Fibroblast of skin of left quadriceps (primary cell): ENCODE measurements at places on chromosomes 11 and 22.

DNA sequence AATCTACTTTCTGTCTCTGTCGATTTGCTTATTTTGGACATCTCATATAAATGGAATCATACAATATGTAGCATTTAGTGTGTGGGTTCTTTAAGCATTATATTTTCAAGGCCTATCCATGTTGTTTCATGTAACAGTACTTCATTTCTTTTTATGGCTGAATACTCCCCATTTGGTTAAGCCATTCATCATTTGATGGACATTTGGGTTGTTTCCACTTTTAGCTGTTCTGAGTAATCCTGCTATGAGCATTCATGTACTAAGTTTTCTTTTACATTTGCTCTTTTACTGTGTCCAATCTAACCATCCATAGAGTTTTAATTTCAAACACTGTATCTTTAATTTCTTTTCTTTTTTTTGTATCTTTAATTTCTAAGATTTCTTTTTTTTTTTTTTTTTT lies 55.6 kb upstream of the SPTBN2 start:
- DNase-seq = no peak

- DNase-seq = no peak
Observed at GRCh38 chr22:27286711-27287110, 514.8 kb downstream of the MN1 start.

DNA sequence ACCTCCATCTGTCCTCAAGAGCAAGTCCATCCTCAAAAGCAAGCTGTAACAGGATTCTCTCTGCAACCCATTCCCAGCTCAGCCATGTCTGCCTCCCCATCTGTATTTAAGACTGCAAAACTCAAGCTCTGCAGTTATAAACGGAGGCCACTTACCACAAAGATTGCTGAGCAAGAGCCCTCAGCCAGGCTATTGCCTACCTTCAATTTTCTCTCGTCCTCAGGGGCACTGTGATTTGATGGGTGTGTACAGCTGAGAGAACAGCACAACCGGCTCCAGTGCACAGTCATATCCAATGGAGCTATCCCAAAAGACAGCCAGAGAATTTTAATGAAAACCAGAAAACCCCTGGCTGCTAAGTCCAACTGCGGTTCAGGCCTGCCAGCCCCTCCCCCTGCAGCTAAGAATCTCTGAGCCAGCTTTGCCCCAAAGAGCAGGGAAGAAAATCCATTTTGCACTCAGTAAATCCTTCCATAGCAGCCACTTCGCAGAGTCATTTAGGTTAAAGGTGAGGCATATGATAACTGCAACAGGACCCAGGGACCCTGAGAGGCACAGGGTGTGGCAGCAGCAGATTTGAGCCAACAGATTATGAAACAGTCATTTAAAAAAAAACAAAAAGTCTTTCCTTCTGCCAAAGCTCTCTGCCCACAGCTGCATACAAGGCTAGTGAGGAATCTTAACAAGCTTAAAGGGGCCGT lies 37.6 kb downstream of the RAB30 start:
- peak; percentile 92 for DNase-seq

DNA sequence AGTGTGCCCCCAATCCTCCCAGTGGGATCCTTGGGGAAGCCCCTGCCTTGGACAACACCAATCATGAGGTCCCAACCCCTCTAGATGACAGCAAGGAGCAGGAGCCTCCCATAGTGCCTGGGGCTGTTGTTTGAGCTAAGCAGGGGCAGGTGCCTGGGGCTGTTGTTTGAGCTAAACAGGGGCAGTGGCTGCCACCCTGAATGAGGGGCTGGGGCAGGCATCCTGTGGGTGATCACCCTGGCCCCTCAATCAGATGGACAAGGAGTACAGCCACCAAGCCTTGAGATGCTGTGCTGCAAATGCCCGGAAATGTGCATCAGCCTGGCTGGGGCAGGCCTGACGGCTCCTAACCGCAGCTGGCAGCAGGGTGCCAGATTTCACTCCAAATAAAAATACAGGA lies 66.7 kb downstream of the MYEOV start:
- no peak for DNase-seq

- peak; percentile 72 for DNase-seq
Observed at GRCh38 chr11:35260342-35260985, 121.5 kb downstream of the CD44 start.

DNA sequence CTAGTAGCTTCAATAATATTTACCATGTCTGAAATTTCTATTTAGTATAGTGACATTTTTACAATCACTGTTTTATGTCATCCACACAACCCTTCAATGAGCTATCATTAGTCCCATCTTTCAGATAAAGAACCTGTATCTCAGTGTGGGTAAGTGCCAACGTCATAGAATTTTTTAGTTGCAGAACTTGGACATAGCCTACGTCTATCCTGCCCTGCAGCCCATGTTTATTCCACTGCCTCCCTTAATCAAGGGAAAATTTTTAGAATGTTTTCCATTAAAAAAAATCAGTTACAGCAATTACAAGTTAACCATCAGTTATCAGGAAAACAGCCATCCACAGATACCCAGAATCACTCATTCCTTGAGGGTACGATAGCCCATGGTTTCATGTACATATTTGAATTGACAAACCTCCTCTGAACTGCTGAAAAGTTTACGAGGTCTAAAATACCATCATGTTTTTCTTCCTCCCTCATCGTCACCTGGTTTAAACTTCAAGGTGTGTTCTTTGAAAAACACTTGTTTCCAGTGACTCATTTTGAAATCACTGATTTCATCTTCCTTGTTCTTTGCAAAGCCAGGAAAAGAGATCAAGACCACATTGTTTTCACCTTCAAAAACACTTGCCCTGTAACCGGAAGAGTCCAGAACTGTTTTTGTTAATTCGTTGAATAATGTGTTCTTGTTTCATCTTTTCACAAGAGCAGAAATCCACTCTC lies 100.9 kb downstream of the FAM76B start:
- DNase-seq = no peak

DNA sequence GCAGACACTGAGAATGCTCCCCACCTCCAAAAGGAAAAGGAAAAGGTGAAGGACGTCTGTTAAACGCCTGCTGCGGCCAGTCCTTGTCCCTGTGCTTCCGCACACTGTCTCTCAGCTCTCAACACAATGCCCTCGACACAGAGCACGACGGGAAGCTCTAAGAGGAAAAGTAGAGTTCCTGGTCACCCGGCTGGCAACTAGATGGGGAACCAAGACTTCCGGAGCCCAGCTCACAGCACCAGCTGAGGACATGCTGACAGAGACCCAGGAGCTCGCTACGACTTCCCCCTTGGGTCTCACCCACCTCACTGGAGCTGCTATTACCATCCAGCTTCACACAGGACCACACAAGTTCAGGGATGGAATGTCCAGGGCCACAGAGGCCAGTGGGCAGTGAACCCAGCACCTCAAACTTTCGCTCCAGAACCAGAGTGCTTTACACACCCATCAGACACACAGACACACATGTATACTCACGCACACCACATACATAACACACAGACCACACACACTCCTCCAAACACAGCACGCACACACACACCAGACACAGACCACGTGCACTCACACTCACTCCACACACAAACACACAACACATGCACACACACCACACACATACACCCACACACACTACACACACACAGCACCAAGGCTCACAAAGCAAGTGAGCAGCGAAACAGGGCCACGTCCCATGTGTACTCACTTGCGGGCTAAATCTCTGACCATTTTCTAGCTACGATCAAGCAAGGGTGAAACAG lies 9.6 kb downstream of the SULT4A1 start:
- DNase-seq = no peak

GRCh38 chr22:37176464-37177061 lies 11.5 kb downstream of the C1QTNF6 start:
- DNase-seq = peak; percentile 82

DNA sequence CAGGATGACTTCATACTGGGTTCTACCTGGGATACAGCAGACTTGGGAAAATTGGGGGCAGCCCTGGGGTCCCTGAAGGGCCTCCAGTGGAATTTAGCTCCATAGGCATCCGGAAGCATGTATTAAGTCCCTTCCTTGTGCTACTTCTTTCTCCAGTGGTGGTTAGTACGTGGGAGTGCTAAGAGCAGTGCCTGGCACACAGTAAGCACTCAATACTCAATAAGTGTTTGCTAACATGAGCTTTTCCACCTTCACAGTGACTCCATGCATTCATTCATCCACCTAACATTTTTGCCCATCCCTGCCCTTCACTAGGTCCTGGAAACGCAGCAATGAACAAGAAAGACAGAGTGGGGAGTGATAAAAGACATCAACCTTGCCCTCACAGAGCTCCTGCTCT lies 120.5 kb downstream of the MN1 start:
- no peak for DNase-seq

- DNase-seq = no peak
Observed at GRCh38 chr11:33309118-33309517, 51.9 kb downstream of the HIPK3 start.

GRCh38 chr11:315516-315994 lies 1.7 kb downstream of the IFITM1 start:
- DNase-seq = no peak

GRCh38 chr11:69430566-69430965 lies 50.9 kb upstream of the LINC01488 start:
- no peak for DNase-seq

DNA sequence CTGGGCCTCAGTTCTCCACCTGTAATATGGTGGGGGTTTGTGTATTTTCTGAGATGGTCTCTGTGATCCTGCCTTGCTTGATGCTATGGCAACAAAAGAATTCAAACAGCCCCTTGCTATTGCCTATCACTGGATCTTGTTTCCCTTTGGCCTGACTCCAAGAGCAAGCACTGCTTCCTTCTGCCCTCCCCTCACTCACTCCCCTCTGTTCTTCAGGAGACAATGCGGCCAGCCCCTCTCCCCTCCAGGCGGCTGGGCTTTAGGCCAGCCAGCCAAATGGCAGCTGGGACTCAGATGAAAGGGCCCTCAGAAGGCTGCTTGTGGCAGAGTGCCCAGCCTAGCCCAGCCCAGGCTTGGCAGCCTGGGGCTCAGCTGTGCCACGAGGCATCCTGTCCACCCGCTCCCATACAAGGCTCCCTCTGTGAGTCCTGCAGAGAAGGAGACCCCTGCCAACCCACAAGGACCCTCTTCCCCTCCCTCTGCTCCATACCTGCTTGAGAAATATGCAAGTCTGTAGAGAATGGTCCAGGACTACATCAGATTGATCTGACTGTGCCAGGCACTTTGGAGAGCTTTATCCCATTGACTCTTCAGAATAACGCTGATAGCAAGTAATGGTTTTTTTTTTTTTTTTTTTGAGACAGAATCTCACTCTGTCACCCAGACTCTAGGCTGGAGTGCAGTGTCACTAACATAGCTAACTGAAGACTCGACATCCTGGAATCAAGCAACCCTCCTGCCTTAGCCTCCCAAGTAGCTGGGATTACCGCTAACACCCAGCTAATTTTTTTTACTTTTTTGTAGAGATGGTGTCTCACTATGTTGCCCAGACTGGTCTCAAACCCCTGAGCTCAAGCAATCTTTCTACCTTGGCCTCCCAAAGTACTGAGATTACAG lies 7.6 kb upstream of the KCTD14 start:
- no peak for DNase-seq

DNA sequence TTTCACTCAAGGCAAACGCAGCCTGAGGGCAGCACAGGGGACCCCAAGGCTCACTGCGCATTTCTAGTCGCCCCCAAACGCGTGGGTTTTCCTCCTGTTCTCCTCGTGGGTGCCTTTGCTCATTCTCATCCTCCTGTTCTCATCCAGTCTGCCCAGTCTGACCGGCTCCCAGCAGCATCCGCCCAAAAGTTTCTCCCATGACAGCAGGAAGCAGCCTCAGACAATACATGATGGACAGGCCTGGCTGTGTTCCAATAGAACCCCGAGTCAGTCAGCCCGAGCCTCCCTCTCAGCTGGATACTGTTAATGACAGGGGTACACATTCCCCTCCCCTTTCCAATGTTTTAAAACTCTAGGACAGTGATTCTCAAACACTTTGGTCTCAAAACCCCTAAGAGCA lies 22.5 kb upstream of the KRTAP5-7 start:
- DNase-seq = no peak

DNA sequence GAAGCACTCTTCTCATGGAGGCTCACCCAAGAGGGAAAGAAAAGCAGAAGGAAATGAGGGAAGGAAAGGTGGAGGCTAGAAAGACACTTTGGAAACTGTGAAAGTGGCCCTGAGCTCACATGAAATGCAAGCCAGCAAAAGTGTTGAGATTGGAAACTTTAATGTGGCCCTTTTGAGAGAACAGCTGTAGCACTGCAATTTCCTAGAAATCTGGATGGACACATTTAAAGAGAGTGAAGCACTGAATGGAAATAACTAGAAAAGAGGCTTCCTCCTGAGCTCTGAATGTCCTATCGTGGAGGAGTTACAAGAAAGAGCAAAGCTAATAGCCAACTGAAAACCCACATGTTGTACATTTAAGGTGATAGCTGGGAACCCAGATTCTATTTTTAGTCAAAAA lies 56.0 kb downstream of the LIF start:
- no peak for DNase-seq

GRCh38 chr11:2259466-2259830 lies 10.9 kb downstream of the ASCL2 start:
- no peak for DNase-seq

DNA sequence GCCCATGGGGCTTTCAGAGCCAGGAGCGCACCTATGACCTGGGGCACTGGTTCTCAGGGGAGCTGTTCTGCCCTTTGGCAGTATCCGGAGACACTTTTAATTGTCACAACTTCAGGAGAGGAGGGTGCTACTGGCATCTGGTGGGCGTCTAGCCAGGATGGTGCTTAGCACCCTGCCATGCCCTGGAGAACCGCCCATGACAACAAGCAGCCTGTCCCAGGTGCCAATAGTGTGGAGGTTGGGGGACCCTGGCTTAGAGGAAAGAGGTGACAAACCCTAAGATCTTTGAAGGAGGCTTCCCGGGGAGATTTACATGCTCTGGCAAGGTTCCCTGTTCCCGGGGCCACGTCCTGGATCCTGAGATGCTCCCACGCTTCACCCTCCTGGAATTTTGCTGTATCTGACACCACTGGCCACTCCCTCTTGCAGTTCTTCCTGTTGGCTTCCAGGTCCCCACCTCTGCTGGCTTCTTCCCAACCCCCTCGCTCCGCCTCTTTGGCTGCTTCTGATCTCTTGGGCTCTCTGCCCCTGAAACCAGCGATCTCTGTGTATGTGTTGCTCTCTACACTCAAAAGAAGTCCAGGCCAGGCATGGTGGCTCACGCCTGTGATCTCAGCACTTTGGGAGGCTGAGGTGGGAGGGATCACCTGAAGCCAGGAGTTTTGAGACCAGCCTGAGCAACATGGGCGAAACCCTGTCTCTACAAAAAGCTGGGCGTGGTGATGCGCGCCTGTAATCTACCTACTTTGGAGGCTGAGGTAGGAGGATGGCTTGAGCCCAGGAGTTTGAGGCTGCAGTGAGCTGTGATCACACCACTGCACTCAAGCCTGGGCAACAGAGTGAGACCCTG lies 31.1 kb downstream of the FADS3 start:
- DNase-seq = no peak

- DNase-seq = no peak
Observed at GRCh38 chr11:23723861-23724260, 773.0 kb upstream of the LUZP2 start.
